ENCODE measurements at places on chromosomes 3 and 15.

DNA sequence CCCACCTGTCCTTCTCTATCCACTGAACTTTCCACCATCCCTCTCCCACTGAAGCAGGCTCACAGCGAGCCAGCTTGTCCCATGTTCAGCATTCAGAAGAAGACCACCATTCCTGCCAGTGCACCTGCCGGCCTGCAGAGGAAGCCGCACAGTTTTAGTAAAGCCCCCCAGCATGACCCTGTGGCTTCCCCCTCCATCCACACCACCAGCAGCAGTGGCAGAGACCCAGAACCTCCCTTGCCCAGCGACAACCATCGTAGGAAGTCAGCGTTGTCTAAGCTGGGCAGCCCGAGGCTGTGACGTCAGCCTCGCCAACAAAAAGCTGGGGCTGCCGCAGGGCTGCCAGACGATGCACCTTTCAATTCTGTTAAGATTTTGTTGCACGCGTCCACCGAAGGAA, 66.6 kb upstream of the TAMM41 start:
- no peak for DNase-seq

DNA sequence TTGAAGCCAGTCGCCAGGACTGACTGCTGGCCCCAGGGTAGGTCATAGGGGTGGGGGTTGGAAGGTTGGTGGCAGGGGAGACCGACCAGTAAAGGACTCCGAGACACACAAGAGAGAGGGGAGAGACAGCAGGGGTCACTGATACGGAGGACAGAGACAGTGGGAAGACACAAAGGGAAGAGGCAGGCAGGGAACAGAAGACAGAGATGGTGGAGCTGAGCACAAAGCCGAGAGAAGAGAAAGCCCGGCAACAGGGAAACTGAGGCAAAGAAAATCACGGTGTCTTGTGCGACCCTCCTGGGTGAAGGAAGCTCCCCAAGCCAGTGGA, 510 bp downstream of the RASL12 start:
- no peak for DNase-seq

- peak; percentile 27 for DNase-seq
Measured at GRCh38 chr3:117788061-117788460, 1078.5 kb downstream of the TUSC7 start.

DNA sequence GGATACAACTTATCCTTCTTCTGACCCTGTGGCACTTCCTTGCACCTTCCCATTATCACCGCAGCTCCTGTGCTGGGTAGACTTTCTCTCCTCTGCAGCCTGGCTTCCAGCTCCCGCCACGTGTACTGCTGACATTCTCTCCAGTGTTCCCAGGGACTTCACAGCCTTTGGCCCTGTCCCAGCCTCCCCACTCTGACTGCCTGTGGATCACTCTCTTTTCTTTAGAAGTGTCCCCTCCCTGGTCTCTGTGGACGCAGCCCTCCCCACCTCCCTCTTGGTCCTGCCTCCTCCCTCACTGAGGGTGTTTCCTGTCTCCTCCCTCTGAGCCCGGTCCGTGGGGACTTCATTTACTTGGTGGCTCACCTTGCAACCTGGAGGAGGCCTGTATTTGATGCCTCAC, 17.4 kb downstream of the PDIA5 start:
- no peak for DNase-seq

DNA sequence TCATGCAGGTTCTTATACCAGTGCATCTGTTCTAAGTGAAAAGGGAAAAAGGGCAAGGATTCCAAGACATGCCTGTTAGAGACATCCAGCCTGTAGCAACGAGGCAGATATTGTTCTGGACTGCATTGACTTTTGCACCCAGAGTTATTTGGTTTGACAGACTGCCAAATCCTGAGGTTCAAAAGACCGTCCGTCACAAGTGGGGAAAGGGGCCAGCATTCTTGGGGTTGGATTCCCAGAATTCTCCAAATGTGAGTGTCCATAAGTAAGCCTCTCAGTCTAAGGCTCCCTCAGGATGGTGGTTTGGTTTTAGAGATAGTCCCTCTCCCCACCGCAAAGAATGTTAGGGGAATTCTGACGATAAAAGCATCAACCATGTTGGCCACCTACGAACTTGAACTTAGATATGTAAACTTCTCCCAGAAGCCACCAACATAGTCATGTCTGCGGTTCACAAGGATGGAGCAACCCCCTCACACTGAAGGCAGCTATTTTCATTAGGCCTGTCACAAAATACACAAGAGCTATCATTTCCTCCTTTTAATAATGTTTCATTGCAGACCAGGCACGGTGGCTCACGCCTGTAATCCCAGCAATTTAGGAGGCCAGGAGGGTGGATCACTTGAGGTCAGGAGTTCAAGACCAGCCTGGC, 13.6 kb upstream of the LACTB start:
- no peak for DNase-seq

DNA sequence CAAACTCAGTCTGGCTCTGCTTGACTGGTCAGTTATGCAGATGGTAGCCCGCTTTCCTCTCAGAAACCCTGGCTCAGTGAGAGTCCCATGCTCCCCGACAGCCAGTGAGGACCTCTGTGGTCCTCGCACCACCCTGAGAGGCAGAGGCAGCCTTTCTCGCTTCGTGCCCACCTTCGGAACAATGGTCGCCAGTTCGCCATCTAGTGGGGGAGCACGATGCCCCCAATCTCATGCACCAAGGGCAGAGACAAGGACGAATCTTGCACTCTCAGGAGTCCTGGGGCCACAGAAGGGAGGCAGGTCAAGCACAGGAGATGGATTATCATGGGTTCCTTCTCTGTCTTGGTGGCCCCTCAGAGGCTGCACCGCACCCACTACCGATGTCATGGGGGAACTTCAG, 75.2 kb downstream of the RHCG start:
- no peak for DNase-seq

DNA sequence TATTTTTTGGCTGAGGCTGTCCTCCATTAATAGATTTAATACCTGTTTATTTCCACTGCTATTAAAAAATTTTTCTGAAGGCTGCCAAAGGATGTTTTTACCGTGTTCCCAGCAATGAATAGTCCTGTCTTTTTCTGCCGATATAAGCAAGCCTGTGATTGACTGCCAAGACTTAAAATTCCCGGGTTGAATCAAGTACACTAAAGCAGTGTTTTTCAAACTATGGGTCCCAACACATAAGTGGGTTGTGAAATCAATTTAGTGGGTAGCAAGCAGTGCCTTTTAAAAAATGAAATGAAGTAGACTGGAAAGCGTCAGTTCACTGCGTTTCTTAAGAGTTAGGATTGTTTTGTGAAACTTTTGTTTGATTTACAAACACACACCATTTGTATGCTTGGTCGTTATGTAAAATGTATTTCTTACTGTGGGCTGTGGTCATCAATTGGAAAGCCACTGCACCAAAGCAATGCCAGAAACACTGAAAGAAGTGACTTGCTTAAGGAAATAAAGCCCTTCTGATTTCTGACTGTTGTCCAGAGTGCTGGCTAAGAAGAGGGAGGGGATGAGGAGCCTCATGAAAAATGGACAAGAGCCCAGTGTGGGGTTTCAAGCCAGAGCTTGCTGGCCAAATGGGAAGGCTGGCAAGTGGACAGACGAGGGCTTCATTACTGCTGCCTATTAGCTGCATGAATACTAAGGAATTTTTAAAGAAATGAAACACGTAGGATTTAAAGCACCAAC, 206.0 kb downstream of the THRB start:
- DNase-seq: no peak

DNA sequence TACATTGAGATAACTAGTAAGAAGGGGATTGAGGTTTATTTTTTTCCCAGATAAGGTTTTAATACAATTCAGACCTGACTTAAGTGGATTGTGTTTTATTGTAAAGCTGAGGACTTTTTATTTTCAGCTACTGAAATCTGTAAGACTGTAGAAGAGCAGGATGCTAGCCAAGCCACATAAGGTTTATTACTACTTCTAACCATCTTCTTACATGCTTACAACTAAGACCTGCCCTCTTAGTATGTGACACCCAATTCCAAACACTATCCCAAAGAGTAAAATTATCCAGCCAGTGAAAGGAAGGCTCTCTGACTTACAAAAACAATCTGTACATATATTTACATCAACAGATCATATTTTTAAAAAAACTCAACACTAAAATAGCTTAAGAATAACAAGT, 564.5 kb upstream of the NAALADL2 start:
- DNase-seq: no peak

- DNase-seq: no peak
Measured at GRCh38 chr15:78063970-78064385, 13.5 kb downstream of the TBC1D2B start.

GRCh38 chr3:157408499-157409149, 28.0 kb upstream of the PTX3 start:
- no peak for DNase-seq

- DNase-seq: no peak
Measured at GRCh38 chr3:5227812-5228211, 40.3 kb downstream of the EDEM1 start.

- DNase-seq: no peak
Measured at GRCh38 chr3:9222049-9222448, 27.4 kb downstream of the SRGAP3 start.

- no peak for DNase-seq
Measured at GRCh38 chr15:26355472-26356074, 417.3 kb downstream of the GABRB3 start.

- no peak for DNase-seq
Measured at GRCh38 chr3:176953106-176954060, 243.9 kb downstream of the TBL1XR1 start.

GRCh38 chr15:51331141-51331540, 7.3 kb downstream of the CYP19A1 start:
- DNase-seq: no peak

- DNase-seq: no peak
Measured at GRCh38 chr15:91912336-91912735, 58.8 kb downstream of the SLCO3A1 start.

GRCh38 chr3:127697551-127698240, 24.9 kb downstream of the ABTB1 start:
- no peak for DNase-seq

DNA sequence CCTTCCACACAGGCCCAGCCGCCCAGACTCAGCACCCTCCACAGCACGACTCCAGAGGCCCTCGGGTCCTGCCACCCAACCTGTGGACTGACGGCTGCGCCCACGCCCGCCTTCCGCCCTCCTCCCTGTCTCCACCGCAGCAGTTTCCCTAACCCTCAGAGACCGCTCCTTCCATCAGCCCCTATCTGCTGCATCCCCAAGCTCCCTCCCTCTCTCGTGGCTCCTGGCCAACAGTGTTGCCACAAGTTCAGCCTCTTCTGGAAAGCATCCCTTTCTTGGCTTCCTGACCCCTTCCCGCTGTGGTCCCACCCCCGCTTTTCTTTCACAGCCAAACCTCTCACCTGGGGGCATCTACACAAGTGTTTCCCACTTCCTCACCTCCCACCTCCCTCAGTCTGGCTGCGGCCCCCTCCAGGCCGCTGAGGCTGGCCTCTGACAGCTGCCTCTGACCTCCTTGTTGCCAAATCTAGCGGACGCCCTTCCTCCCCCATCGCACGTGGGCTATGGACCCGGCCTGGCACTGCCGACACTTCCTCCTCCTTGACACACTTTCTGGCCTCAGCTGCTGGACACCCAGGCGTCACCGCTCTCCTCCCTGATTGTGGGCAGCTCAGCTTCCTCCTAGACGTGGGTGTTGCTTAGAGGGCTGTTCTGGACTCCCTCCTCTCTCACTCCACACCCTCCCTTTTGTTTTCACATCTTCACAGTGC, 168.8 kb upstream of the TLE3 start:
- no peak for DNase-seq

GRCh38 chr3:169955406-169955805, 11.2 kb upstream of the SEC62 start:
- no peak for DNase-seq

- no peak for DNase-seq
Measured at GRCh38 chr3:22007368-22007767, 256.4 kb upstream of the ZNF385D start.

DNA sequence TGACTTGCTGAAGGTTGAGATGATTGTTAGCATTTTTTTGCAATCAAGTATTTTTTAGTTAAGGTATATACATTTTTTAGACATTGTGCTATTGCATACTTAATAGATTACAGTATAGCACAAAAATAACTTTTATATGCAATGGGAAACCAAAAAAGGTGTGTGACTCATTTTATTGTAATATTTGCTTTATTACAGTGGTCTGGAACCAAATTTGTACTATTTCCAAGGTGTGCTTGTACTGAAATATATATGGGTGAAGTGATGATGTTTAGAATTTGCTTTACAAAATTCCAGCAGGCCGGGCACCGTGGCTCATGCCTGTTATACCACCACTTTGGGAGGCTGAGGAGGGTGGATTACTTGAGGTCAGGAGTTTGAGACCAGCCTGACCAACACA, 29.1 kb upstream of the TBC1D23 start:
- no peak for DNase-seq

DNA sequence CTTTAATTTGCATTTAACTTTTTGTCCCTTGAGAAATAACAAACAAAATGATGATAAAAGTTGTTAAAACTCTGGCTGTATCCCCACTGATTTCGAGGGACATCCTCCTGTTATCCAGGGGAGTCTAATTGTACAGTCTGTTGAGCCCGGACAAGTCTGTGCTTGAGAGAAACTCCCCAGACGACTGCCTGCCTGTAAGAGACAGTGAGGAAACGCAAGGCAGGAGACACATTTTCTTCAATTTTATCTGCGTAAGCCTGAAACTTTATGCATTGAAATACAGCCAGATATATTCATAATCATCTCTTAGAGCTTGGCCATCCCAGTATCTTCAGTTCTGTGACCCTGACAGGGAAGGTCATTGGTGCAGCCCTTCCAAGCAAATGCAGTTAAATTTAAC, 97.7 kb downstream of the ROBO2 start:
- no peak for DNase-seq

DNA sequence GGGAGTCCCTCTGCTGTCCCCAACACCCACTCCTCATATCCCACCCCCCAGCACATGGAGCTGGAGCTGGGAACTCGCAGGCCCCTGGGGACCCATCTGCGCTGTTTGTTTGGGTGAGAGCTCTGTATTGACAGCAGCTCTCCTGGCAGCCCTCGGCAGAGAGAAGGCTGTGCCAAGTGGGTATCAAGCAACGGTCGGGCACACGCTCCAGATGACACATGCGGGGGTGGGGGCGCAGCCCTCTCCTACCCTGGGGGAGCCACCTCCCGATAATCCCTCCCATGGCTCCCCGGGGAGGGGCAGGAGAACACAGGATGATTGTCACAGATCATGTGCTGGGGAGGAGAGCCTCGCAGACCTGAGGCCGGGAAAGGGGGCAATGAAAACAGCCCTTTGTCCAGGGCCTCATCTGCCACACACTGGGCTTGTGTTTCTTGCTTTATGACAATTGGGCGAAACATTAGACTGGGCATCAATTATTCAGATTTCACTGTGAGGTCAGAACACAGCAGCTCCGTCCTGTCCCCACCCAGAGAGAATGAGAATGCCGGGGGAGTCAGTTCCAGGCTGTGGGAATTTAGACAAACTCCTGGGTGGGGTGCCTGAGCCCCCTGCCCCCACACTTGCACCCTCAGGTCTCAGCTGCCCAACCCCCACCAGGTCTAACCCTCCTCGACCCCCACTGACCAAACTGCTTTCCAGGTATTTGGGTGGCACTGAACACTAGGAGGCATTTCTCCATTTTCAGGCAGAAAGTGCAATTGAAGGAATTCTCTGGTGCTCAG, 46.4 kb upstream of the KLF13 start:
- DNase-seq: no peak

GRCh38 chr3:14839236-14839635, 20.5 kb downstream of the FGD5 start:
- DNase-seq: no peak

Data from right renal cortex interstitium (tissue), 3 donors.